ENCODE measurements at places on chromosomes 4 and X. TPM values are rescaled to one million over a fixed set of nuclear protein-coding genes. Genes with fewer than 3 reads are reported as not detected.

GRCh38 chr4:145552181-145552822 lies 66.9 kb upstream of the MMAA start:
- ATAC-seq = no peak

The EDA2R gene
- 10.3 TPM for total RNA-seq

DNA sequence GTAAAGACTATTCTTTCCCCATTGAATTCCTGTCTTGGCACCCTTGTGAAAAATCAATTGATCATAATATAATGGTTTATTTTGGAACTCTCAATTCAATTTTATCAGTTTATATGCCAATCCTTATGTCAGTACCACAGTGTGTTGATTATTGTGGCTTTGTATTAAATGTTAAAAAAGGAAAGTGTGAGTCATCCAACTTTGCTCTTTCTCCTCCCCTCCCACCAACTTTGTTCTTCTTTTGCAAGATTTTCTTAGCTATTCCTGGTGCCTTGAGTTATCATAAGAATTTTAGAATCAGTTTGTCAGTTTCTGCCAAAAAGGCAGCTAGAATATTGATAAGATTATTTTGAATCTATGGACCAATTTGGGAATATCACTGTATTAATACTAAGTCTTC lies 11.2 kb upstream of the RNF175 start:
- ATAC-seq = no peak

The RLIM gene
- total RNA-seq = 59.4 TPM

- no peak for ATAC-seq
Observed at GRCh38 chr4:176789955-176790354, 2.8 kb downstream of the VEGFC start.

The SLC7A11 gene
- total RNA-seq = 5.2 TPM

- ATAC-seq = peak; percentile 47
Observed at GRCh38 chr4:7161721-7162214, 30.6 kb upstream of the SORCS2 start.

GRCh38 chr4:183618681-183619080 lies 40.3 kb downstream of the RWDD4 start:
- no peak for ATAC-seq

The FRG2 gene
- total RNA-seq = not detected

The PGM2 gene
- total RNA-seq = 10.3 TPM

GRCh38 chrX:41722816-41723618 lies 964 bp upstream of the GPR82 start:
- ATAC-seq = no peak

GRCh38 chr4:142016031-142016430 lies 379.6 kb downstream of the IL15 start:
- no peak for ATAC-seq

DNA sequence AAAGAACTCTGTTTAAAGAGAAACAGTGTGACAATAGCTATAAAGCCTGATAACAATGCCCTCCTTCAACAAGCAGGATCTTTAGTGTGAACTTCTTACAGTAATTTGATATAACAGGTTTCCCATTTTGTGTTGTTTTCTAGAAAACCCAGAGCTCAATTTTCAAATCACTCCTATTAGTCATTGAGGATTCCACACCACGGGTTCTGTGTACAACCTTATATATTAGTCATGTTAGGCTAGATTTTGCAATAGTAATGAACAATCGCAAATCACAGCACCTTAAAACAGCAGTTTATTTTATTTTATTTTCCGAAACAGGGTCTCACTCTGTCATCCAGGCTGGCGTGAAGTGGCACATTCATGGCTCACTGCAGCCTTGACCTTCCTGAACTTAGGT lies 1020.9 kb upstream of the INTU start:
- no peak for ATAC-seq

GRCh38 chr4:85703096-85703495 lies 228.1 kb downstream of the ARHGAP24 start:
- no peak for ATAC-seq

The ZMAT1 gene
- total RNA-seq = 5.6 TPM

- ATAC-seq = no peak
Observed at GRCh38 chr4:185101354-185101890, 41.6 kb upstream of the SLC25A4 start.

- no peak for ATAC-seq
Observed at GRCh38 chrX:97637289-97637688, 753.6 kb downstream of the RPA4 start.

Data from motor neuron (in vitro differentiated cells).